Lower leg skin (tissue), 4 donors: ENCODE measurements at places on chromosomes 2 and 18.

DNA sequence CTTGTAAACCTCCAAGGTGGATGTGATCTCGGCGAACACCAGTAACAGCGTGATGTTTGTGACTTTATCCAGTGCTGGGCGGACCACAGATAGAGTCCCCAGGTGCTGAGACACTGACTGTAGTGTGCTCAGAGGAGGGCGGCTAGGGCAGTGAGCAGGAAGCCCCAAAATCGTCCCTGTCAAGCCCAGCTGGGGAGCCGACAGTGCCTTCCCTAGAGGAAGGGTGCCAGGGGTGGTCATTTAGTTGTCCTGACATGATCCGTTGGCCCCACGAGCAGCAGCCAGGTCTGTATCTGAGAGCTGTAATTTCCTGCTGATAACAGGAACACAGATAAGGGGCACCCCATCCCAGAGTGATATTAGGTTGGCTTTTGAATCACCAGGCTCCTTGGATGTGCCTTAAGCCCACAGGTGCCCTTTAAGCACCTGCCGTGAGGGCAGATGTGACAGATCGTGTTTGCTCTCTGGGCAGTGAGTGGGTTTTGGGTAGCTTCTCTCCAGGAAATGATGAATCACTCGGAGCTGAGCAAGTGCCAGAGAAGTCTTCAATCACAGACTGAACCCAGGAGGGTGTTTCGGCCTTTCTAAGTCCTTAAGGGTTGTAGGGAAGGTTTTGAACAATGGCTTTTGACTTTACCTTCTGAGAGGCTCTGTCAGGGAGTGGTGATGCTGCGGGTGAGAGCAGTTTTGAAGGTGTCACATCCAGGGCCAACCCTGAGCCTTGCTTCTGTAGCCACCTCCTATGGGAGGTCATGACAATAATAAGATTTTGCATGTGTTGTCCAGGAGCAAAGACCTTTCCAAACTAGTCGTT lies 7.7 kb downstream of the LPIN1 start:
- DNase-seq: no peak

GRCh38 chr2:120898961-120899750 lies 163.5 kb downstream of the GLI2 start:
- no peak for DNase-seq

DNA sequence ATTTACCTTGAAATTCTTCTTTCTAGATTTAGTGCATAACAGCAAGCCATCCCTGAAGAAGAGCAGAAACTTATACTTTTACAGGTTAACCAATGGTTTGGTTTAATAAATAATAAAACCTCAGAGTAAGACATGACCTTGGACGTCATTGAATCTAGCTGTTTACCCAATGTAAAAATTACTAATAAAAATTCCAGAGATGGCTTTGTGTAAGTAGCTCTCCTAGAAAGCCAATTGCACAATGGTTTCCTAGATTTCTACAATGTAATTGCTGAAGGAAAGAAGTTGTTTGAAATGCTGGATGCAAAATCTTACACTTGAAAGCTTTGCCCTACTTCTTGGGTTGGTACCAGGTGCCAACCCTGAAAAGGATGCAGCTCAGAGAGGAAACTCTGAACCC lies 1.5 kb downstream of the XDH start:
- no peak for DNase-seq

- DNase-seq: no peak
Measured at GRCh38 chr18:50453014-50453680, 78.3 kb downstream of the SKA1 start.

GRCh38 chr2:234772733-234773060 lies 179.1 kb upstream of the SH3BP4 start:
- DNase-seq: no peak

GRCh38 chr18:7452331-7452730 lies 114.8 kb upstream of the PTPRM start:
- DNase-seq: no peak

GRCh38 chr2:66547118-66547517 lies 112.2 kb downstream of the MEIS1 start:
- no peak for DNase-seq

DNA sequence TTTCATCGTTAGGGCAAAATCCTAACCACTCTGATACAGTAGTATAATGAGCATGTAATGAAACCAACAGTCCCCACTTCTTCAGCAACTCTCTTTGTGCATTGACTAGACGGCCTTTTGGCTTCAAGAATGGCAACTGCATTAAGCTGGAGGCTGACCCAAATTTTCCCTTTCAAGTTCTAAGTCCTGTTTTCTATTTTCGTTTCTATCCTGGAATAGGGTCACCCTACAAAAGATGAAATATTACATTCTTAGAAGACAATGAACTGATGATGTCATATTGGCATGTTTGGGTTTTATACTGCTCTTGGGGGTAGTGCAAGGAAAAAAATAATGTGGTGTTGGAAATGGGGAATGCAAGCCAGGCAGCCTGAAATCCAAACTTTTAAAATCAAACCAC lies 254.4 kb downstream of the ETAA1 start:
- DNase-seq: no peak

GRCh38 chr18:62486290-62486964 lies 36.4 kb upstream of the ZCCHC2 start:
- peak; percentile 27 for DNase-seq

- no peak for DNase-seq
Measured at GRCh38 chr2:114442510-114442909, at the start of gene DPP10. TSS of gene DPP10 (plus strand) at chr2:114442641.

DNA sequence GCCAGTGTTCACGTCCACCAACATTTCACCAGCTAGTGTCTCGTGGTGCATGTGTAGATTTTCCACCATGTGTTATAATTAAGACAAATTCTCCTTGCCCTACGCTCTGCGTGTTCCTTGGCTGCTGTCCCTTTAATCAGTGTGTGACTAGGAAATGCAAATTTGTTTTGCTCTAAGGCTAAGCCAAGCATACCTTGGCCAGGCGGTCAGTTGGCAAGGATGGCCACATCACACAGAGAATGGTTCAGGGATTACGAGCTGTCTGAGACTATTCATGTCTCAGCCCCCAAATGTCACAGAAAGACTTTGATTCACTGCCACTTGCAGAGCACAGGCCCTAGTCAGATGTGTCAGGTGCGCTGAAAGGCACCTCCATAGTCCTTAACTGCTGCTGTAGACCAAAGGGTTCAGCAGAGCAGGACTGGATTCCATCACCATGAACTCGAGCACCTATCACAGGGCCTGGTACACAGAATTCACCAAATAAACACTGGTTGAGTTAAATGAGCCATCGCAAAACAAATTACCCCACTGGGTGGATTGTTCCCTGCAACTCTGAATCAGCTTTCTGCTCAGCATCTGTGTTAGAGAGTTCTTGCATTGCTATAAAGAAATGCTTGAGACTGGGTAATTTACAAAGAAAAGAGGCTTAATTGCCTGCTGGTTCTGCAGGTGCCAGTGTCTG lies 128.4 kb downstream of the CABLES1 start:
- DNase-seq: no peak

GRCh38 chr2:127104881-127105655 lies 1.9 kb downstream of the BIN1 start:
- no peak for DNase-seq

- DNase-seq: peak; percentile 98
Measured at GRCh38 chr2:191020221-191020741, 6.3 kb upstream of the STAT1 start.

DNA sequence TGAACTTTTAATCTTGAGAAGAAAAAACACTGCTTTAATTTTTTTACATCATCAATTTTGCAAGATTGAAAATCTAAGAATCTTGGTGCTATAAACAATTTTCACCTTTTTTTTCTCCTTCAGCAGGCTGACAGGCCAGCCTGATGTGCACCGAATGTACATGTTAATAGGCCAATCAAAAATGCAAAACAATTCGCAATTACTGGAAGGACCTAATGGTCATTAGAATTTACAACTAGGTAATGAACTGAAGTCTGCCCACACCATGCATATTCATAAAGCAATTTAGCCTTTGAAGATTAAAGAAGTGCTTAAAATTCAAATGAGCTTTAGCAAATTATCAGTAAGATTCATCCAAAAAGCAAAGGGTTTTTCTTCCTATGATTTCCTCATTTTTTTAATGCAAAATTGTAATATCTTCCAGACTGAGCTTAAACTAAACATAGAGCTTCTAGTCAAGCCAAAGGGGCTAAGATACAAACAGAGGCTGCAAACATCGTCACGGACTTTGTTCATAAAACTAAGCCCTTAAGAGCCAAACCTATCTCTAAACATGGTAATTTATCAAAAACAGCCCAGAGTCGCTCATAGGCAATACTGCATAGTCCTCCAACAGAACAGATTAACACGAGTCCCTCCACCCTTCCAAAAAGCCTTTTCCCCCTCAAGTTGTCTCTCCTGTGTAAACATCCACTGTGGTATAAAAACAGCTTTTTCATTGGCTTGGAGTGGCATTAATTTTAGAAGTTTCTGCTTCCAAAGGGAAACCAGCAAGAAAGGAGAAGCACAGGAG lies 18.4 kb downstream of the BCL11A start:
- DNase-seq: no peak

GRCh38 chr18:21489119-21489750 lies 111.3 kb downstream of the ESCO1 start:
- no peak for DNase-seq

DNA sequence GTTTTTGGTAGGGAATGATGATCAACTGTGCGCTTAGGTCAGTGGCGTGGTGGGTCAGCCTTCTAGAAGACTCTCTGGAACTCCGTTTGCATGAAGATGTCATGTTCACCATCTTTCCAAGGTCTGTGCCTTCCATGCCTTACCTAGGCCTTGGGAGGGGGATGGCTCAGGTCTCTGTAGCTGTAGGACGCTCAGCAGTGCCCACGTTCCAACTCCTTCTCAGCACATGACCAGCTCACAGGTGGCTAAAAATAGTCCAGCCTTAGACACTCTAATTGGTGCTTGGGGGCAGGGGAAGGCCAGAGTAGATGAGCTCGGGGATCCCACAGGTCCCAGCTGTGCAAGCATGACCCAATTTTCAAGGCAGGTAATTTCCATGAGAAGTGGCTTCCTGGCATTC lies 42.3 kb upstream of the TEX51 start:
- DNase-seq: peak; percentile 58

DNA sequence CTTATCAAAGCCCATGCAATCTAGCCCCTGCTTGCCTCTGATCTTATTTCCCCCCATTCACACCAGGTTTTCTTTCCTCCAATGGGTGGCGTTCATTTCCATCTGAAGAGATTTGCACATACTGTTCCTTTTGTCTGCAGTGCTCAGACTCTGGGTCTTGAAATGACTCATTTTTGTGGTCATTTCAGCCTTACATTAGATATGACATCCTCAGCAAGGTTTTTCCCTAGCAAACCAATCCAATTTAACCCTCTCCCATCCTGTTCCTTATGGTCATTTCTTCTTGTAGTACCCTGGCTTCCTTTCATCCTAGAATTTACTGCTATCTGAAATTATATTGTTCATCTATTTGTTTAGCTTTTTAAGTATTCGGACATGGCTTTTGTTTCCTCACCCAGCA lies 42.5 kb upstream of the SCN1A start:
- DNase-seq: no peak

- DNase-seq: peak; percentile 99
Measured at GRCh38 chr2:165953655-165954606, at the start of gene TTC21B. TSS of gene TTC21B (minus strand) at chr2:165953776. CDS start at chr2:165953705, 71 bp downstream.

GRCh38 chr18:54032412-54032811 lies 192.1 kb downstream of the MBD2 start:
- no peak for DNase-seq

- peak; percentile 67 for DNase-seq
Measured at GRCh38 chr18:76412818-76413565, 82.0 kb downstream of the ZNF516 start.

- DNase-seq: no peak
Measured at GRCh38 chr18:56967035-56967434, 179.9 kb upstream of the BOD1L2 start.

GRCh38 chr18:26555804-26556553 lies 7.6 kb upstream of the KCTD1 start:
- DNase-seq: no peak

DNA sequence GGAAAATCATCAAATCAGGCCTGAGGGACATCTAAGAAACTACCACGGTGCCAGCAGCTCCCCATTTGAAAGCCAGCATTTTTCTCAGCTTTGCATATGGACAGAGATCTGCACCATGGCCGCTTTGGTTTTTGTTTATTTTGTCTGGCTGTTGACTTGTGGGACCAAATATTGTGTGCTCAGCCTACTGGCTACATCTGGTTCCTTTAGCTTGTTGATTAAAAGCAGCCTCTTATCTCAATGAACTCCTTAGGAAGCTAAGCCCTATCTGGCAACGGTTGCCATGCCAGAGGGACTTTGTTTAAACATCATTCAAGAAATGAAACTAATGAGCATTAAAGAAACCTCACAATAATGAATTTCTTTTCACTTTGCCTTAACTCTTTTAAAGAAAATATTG lies 32.4 kb upstream of the CCDC150 start:
- no peak for DNase-seq

- DNase-seq: no peak
Measured at GRCh38 chr2:4370422-4371090, 667.2 kb downstream of the DCDC2C start.

GRCh38 chr18:69230204-69230603 lies 170.5 kb upstream of the DOK6 start:
- no peak for DNase-seq

DNA sequence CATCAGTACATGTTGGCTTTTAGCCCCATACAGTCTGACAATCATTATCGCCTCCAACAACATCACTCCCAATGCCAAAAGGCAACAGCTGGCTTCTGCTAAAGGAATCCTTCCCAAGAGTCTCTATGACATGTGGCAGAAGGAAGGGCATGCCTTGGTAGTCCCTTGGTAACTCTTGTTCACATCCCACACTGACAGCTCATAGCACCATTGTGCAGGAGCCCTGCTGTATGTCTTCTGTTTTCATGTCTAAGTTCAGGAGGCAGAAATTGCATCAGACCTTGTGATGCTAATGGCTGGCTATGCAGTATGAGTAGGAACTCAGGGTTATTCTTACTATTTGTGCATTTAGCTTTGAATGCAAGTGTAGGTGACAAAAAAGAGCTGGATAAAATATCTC lies 392.1 kb downstream of the PTH2R start:
- no peak for DNase-seq

GRCh38 chr2:156322686-156323231 lies 9.8 kb downstream of the NR4A2 start:
- no peak for DNase-seq

DNA sequence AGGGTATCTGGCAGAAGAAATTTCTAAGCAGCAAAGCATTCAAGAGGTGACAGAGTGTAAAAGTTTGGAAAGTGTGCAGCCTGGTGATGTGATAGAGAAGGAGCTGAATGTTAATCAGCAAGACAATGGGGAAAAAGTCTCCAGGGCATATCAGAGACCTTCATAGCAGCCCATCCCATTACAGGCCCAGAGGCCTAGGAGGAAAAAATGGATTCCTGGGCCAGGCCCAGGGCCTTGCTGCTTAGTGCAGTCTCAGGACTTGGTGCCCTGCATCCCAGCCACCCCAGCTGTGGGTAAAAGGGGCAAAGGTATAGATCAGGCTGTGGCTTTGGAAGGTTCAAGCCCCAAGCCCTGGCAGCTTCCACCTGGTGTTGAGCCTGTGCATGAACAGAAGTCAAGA lies 35.9 kb upstream of the ERMN start:
- no peak for DNase-seq

GRCh38 chr2:146984014-146984413 lies 860.8 kb upstream of the ACVR2A start:
- no peak for DNase-seq

- no peak for DNase-seq
Measured at GRCh38 chr2:39142904-39143605, 22.2 kb upstream of the SOS1 start.

- no peak for DNase-seq
Measured at GRCh38 chr2:185970148-185970852, 231.7 kb downstream of the FSIP2 start.
